ENCODE measurements at places on chromosomes 3 and 15.
A peak's percentile ranks its signal among the peaks of the same experiment; 100 is the strongest.

GRCh38 chr15:78695854-78696253 lies 54.8 kb upstream of the CHRNB4 start:
- no peak for DNase-seq

DNA sequence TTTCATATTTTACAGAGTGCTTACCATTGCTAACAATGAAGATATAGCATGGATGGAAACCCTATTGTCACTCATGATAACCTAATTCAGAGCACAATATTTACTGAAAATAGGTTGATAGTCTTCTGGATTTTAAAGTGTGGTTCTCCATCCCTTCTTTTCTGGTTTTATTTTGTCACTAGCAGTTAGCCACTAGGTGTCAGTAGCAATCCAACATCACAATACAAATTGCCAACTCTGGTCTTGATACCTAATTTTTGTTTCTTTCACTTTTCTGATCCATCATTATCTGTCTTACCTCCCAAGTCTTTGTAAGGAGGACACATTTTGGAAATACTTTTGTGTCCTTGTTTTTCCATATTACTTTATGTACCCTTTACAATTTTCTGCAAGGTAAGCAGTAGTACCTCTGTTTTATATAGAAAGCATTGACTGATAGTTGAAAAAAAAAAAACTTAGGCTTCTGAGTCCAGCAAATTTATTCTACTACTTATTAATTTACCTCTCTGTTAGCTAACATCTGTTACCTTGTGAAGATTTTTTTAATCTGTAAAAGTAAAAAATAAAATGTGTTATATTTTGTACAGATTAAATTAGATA lies 28.3 kb upstream of the CRYBG3 start:
- peak; percentile 4 for DNase-seq

DNA sequence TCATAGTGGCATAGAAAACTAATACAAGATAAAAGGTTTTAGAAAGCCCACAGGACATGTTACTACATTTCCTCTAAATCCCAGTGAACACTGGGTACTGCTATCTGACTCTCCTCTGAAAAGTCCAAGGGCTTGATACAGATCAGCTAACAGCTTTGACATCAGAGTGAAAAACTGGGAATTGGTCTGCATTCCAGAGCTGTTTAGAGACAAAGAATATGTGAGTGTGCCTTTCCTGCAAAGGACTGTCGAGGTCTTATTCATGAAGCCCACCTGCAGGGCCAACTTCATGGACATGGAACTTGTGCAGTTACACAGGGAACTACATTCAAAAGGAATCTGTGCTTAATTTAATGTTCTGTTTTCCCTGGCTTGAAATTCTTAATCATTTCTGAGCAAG lies 5.2 kb upstream of the TMCO5A start:
- DNase-seq = no peak

DNA sequence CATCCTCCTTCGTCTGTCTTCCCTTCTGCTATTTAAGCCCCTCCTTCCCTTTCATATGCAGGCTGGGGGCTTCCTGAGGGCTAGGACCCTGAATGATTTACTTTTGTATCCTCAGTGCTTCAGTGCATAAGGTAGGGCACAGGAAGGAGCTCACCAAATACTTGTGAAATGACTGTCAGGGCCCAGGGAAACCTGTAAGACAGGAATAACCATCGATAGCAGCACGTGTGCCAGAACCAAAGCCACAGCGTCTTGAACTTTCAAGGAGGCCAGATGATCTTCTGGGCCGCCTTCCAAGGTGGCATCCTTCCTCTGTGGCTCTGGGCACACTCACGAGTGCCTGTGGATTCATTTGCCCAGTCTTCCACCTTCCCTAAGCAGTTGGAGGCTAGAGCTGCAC lies 3.9 kb downstream of the TMED3 start:
- no peak for DNase-seq

DNA sequence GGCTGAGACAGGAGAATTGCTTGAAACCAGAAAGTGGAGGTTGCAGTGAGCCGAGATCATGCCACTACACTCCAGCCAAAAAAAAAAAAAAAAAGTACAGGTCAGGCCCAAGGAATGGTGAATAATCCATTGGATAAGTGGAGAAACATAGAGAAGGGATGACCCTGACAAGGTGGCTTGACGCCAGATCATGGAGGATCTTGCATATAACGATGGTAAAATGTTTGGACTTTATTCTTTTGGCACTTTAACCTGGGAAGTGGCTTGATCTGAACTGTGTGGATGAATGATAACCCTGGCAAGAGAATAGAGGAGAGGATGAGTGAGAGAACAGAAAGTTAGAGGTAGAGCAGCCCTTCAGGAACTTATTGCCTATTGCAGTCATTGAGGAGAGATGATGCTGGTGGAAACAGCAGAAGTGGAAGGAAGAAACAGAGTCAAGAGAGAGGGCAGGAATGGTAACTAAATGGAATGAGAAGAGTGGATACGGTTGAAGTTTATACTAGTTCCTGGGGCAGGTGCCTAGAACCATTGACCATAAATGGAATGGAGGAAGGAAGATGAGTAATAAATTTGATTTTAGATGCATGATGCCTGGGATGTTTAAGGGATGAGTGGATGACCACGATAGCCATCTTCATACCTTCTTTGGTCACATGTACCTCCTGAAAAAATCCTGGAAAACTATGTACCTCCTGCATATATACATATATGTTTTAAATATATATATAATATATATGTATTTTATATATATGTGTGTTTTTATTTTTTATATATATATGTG lies 57.8 kb downstream of the BLM start:
- no peak for DNase-seq

- no peak for DNase-seq
Measured at GRCh38 chr3:146470425-146470990, 1.1 kb upstream of the PLSCR2 start.
